ENCODE measurements at places on chromosomes 7 and 10.

GRCh38 chr10:45064998-45065397 lies 64.3 kb downstream of the ZNF22 start:
- no peak for DNase-seq

GRCh38 chr10:88379575-88379974 lies 203.5 kb downstream of the RNLS start:
- DNase-seq: peak; percentile 27

GRCh38 chr7:92778972-92779371 lies 57.4 kb downstream of the CDK6 start:
- peak; percentile 46 for DNase-seq

GRCh38 chr10:72318418-72319262 lies 36.1 kb downstream of the DNAJB12 start:
- DNase-seq: no peak

DNA sequence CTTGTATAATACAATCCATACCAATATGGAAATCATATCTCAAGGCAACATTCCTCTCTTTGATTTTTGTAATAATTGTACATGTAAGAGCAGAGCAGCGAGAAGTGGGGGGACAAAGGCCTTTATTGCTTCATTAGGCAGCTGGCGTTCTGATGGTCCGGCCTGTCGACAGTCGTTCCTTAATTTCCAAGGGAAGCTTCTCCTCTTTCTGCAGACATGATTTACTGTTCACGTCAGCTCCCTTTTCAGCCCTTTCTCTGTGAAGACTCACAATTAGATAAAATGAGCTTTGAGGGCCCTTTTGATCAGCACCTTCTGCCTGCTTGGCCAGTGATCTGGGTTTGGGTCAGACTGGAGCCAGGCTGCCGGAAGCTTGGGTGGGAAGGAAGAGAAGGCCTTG lies 65.6 kb upstream of the CTBP2 start:
- DNase-seq: no peak

GRCh38 chr10:72048450-72049124 lies 39.8 kb downstream of the SPOCK2 start:
- peak; percentile 93 for DNase-seq

- DNase-seq: peak; percentile 1
These were observed 1002.3 kb upstream of the KCND2 start for GRCh38 chr7:119270644-119271043.

GRCh38 chr7:86667732-86668131 lies 24.0 kb downstream of the GRM3 start:
- no peak for DNase-seq

- DNase-seq: no peak
These were observed 1.3 kb downstream of the TYSND1 start for GRCh38 chr10:70145166-70145665.

DNA sequence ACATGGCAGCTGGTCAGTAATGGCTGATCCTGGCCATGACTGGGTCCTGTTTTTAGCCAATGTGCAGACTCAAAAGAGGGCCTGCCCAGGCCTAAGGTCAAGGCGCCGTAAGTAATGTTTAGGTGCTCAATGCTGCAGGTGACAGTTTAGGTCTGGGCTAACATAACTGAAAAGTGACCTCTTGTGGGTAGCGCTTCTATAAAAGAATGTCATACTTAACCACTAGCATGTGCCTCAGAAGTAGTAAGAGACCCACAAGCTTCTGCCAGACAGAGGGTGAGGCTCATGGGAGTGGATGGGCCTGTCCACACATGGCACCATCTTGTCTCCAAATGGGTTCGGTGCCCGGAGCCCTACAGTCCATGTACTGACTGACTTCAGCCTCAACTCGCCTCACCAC lies 90.5 kb upstream of the GSDME start:
- no peak for DNase-seq

DNA sequence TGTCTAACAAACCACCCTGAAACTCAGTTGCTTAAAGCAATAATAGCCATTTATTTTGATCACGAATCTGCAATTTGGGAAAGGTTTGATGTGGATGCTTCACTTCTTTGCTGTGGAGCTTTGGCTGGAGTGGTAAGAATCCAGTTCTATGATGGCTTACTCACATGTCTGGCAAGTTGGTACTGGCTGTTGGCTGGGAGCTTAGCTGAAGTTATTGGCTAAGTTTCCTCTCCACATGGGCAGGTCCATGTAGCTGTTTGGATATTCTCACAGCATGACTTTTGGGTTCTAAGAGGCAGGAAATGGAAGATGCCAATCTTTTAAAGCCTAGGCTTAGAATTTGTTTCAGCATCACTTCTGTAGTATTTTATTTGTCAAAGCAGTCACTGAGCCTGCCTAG lies 277.6 kb upstream of the NRP1 start:
- DNase-seq: peak; percentile 62

- DNase-seq: no peak
These were observed 146.0 kb downstream of the FANK1 start for GRCh38 chr10:126042354-126042753.

DNA sequence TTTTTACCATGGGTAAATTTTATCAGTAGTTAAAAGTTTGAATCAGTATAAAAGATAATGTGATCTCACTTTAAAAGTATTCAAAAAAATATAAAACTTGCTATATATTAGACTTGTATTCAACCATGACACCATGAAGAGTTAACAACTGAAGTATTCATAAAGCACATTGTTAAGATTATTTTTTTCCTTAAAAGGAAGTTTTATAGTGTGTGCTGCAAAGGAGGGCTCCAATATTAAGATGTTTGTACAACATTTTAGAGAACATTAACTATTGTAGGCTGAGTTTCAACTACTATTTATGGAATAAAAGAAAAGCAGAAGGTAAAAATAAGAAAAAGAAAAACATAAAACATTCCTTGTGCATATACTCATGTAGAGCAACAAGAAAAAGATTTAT lies 24.5 kb upstream of the CUBN start:
- DNase-seq: no peak

Measured in GM03348 (cell line).